ENCODE measurements at places on chromosomes 16 and 17.

DNA sequence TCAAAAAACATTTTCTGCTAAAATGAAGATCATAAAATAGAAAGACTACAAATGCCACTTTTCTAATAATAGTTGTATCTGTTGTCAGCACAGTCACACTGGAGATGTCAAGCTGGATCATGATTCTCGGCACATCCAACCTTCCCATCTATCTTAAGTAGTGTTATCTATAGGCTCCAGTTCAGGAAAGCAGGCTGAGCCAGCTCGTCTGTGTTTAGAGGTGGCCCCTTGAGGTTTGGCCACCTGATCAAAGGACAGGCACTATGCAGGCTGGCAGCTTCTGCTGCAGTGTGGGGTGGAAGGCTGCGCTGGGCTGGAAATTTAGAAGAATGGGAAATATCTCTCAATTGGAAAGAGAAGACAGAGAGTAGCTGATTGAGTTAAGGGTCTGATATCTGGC lies 32.4 kb downstream of the SMYD4 start:
- DNase-seq = no peak

DNA sequence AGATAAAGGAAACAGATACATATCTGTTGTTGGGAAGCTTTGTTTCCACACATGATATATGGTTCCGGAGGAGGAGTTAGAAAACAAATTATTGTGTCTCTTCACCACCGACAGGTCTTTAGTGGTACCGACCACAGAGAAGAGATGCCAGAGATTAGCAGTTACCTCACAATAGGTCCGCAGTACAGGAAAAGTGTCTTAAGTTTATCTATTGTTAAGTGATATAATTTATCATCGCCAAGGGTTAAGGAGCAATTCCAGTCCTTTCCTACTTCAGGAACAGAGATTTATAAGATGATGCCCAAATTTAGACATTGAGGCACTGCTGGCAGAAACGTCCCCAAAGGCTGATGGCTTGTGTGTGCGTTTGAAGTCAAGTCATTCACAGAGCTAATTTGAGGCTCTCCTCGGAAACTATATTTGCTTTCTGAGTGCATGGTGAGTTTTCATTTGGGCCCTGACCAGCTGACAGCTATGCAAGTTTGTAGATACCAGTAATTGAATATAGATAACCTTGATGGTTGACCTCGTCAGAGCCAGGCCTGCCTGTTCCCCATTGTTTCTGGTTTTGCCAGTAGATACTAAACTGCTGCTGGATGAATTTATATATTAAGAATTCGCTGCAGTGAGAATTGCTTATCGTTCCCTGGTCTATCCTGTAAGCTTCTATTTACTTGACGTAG lies 196.4 kb upstream of the IRX3 start:
- DNase-seq = no peak

GRCh38 chr16:55871411-55872038 lies 3.6 kb downstream of the CES5A start:
- no peak for DNase-seq

- DNase-seq = no peak
These were observed 7.9 kb downstream of the ELMO3 start for GRCh38 chr16:67206838-67207248.

DNA sequence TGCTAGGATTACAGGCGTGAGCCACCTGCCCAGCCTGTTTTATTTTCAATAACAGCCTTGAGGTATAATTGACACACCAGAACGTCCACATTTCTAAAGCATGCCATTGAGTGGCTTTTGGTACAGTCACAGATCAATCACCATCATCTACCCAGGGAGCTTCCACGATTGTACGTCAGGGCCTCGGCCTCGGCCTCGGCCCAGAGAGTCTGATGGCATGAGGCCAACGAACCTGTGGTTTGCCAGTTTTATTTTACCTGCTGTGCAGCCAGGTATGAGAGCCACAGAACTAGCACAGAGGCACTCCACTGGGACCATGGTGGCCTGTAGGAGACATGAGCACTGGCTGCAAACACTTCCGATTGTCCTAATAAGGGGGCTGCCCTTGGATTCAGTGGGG lies 8.3 kb downstream of the UBALD1 start:
- DNase-seq = no peak

GRCh38 chr17:34579979-34580684 lies 750 bp downstream of the TMEM132E start:
- DNase-seq = peak; percentile 61

DNA sequence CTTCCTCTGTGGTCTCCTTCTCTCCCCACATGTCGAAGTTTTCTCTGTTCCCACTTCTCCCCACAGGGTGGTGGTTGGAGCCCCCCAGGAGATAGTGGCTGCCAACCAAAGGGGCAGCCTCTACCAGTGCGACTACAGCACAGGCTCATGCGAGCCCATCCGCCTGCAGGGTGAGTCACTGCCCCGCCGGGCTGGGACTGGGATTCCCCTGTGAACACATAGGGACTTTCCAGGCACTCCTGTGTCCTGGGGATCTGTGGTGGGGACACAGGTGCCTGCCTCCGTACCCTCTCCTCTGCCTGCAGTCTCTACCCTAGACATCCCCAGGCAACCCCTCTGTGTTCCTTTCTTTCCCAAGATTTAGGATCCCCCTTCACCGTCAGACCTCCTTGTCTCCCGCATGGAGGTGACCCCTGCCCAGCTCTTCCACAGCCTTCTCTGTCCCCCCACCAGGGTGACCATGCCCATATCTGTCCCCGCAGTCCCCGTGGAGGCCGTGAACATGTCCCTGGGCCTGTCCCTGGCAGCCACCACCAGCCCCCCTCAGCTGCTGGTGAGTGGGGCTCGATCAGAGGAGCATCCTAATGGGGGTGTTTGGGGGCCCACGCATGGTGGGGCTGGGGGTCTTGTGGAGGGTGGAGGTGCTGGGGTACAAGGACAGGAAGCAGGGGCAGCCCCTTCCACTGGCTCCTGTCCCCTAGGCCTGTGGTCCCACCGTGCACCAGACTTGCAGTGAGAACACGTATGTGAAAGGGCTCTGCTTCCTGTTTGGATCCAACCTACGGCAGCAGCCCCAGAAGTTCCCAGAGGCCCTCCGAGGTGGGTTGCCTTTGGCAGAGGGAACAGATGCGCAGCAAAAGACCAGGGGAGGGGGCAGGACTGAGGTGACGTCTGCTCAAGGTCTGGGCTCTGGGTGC lies 5.8 kb downstream of the ITGAM start:
- DNase-seq = peak; percentile 82

GRCh38 chr17:47952171-47953021 lies 5.3 kb downstream of the PRR15L start:
- DNase-seq = no peak

GRCh38 chr16:4272114-4272956 lies 488 bp downstream of the TFAP4 start:
- peak; percentile 50 for DNase-seq

- no peak for DNase-seq
These were observed 183.2 kb downstream of the AATF start for GRCh38 chr17:37131669-37132611.

DNA sequence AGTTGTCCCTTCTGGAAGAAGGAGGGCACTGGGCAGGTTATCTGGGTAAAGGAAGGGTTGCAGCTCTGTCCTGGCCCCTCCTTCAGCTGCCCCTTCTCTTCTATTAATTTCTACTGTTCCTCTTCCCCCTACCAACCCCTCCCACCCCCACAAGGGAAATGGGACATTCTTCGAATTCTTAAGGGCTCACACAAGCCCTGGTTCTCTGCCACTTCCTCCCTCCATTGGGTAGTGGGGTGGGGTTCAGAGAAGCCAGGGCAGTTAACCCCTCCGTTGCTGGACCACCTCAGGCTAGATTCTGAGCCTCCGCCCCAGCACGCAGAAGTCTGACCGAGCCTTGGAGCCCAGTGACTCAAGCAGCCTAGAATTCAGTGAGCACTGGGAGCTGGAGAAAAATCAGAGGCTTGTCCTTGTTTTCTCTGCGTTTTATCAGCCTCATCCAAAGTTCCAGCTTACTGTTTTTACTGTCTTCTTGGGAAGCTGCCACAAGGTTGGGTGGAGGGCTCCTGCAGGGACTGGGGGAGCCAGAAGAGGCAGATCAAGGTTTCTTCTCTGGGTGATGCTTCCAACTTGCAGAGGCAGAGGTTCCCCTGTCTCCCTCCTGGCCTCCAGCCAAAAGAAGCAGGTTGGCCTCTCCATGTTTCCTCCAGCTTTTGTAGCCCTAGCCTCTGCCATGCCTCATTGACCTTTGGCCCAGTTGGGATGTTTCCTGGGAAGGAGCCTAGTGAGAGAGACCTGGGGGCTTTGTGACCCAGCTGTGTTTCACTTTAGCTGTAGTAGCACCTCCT lies 10.2 kb downstream of the LASP1 start:
- peak; percentile 90 for DNase-seq

DNA sequence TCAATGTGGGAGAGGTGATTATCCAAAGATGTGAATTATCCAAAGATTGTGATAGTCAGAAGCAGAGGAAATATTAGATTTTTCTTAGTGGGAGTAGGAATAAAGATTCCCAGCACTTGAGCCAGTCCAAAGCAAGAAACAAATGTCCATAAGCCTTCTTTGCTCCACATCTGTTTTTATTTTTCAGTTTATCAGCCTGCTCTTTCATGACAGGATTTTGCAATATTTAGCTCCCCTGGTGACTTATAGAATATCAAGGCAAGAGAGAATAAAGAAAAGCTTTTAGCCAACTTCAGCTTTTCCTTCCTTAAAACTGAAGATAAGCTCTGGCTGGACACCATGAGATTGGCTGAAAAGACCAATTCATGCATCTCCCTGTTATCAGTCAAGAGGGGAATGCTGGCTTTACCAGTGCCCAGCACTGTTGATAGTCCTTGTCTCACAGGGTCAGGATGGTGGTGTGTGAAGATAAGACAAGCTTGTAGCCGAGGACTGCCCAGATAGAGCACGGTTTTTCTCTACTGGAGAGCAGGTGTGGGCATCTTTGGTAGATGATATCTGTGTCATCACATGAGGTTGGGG lies 706.5 kb downstream of the KCNJ2 start:
- no peak for DNase-seq

DNA sequence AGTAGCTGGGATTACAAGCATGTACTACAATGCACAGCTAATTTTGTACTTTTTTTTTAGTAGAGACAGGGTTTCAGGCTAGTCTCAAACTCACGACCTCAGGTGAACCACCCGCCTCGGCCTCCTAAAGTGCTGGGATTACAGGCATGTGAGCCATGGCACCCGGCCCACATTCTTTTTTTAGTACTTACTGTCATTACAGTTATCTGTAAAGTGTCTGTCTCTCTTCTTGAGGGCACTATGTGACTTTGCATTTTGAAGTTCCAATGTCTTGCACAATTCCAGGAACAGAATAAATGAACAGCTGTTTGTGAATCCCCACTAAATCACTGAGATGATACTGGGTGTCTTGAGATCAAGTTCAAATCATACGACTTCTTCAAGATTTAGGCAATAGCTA lies 1540.3 kb downstream of the CDH11 start:
- no peak for DNase-seq

GRCh38 chr17:51298508-51299371 lies 38.4 kb downstream of the UTP18 start:
- peak; percentile 7 for DNase-seq

DNA sequence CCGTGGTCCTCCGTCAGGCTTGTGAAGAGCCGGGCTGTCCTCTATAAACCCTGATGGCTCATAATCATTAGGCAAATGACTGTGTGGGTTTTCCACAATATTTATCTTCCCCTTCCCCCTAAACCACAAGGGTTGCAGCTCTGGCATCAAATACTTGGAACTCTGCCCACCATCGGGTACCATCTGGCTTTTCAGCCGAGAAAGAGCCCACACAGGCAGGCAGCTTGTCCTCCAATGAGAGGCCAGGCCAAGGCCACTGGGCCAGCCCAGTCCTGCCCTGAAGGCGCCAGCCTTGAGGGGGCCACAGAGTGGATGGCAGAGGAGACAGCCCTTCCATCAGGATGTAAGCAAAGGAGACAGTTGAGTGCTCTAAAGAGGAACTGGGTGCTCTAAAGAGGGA lies 31.8 kb upstream of the NAT9 start:
- DNase-seq = no peak

DNA sequence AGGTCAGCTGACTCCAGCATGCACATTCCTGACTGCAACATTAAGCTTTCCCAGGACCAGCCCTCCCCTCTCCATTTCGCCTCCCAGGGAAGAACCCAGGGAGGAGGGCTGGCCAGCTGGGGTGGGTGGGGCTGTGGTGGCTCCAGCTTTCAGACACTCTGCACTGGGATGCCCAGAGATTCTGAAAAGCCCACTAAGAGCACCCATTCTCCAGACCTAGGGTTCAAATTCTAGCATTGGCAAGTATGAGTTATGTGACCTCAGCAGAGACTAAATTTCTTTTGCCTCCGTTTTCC lies 7.8 kb downstream of the DLX3 start:
- DNase-seq = no peak

DNA sequence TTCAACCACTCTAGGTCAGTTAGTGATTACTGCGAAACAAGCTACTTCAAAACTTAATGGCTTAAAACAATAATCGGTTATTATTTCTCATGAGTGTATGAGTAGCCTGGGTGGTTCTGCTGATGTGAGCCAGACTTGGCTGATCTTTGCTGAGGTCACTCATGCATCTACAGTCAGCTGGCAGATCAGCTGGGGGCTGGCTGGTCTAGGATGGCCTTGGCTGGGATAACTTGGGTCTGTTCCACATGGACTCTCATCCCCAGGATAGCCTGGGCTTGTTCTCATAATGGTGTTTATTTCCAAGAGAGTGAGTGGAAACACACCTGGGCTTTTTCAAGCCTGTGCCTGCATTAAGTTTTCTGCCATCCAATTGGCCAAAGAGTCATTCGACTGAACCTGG lies 13.0 kb downstream of the CCDC182 start:
- DNase-seq = no peak
